Esophagus mucosa (tissue), 1 donor: ENCODE measurements at places on chromosomes 13 and 19. TPM values are rescaled to one million over a fixed set of nuclear protein-coding genes. Genes with fewer than 3 reads are reported as not detected.
A peak's percentile ranks its signal among the peaks of the same experiment; 100 is the strongest.

GRCh38 chr13:78046331-78046730, 127.7 kb upstream of the EDNRB start:
- ATAC-seq = no peak

DNA sequence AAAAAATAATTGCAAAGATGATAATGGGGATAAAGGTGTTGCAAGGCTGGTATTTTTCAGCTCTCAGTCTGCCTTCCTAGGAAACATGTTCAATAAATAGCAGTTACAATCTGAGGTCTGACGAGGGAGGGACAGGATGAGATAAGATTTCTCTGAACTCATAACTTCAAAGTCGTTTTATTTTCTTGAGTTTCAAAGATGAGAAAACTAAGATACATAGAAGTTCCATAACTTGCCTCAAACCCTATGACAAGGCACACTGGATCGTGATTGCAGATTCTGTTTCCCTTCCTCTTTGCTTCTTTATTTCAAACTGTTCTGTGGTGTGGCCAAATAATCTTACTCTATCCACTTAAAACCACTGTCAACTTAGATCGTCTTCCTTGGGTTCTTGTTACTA, 327.2 kb downstream of the GPC5 start:
- ATAC-seq = no peak

GRCh38 chr19:3950871-3951861, 18.3 kb downstream of the NMRK2 start:
- peak; percentile 5 for ATAC-seq

DNA sequence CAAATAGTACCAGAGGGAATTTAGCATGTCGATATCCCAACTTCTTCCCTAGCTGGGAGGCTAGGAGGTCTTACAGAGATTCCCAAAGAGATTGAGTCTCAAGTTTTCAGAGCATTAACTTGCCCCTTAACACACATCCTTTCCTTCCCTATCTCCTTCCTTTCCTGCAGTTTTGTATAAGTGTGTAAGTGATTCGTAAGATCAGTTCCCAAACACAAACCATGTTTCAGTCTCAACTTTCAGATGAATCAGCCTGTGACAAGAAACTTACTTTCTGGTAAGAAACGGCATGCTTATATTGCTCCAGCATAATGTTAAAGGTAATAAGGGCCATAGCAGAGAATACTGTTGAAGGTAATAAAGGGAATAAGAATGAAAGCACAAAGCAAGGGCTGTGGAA, 472.2 kb downstream of the LIG4 start:
- no peak for ATAC-seq

DNA sequence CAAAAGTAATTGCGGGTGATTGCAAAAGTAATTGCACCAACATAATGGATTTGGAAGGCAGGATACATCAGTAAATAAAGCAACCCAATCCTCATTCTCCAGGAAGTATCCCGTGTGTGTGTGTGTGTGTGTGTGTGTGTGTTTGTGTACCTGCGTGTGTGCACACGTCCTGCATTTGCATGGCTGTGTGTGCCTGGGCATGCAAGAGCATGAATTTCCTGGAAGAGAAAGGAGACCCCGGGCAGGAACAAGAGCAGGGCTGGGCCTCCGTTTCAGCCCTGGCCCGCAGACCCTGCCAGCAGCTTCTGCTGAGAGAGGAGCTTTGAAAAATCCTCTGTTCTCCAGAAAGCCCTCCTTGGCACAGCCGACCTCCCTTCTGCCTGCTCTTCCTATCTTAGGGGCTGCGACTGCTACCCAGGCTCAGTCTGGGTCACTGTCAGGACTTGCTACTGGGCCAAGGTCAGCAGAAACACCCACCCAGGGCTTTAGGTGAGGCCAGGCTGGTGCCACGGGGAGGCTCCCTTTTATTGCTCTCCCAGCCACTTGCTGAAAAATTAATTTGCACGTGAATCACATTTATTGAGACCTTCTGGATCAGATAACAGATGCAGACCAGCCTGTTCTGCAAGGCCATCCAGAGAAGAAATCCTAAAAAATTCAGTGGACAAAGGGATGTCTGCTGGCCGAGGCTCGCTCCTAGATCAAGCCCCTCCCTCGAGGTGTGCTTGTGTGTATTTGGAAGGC, 258.3 kb downstream of the ZNF536 start:
- ATAC-seq = no peak

- ATAC-seq = no peak
Observed at GRCh38 chr13:41746259-41746658, 214.7 kb downstream of the VWA8 start.

Gene KCTD12
- total RNA-seq = 10.0 TPM
